LNCaP clone FGC (cell line): ENCODE measurements at places on chromosomes 2 and 18.

- DNase-seq, result no peak
These were observed 446.0 kb downstream of the XIRP2 start for GRCh38 chr2:167334146-167334742.

DNA sequence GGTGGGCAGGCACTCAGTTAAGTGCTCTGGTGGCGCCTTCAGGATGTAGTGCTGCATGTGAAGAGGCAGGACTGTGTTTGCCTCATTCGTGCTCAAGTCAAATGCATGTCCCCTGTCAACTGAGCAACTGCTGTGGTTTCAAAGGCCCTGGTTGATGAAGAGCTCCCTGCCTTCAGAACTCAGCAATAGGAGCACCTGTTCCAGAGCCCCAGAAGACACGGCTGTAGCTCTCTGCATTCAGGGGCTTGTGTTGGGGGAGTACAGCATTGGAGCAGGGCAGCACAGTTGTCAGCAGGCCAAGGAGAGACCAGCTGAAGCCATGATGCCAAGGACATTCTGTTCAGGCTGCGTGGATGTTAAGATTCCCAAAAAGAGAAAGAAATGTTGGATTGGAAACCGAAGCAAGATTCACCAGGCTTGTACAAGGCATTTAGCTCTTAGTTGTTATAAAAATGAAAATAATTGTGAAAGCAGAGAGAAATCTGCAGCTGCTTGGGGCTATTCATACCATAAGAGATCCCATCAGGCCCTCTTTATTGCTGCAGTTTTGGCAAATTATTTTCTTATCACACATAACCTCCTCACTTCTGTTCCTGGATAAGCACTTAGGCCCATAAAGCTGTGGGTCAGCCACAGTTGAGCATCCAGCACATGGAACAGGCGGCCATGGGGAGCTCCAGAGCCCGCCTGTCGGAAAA, 252.4 kb upstream of the ZNF521 start:
- no peak for DNase-seq

GRCh38 chr2:9565436-9566153, 10.0 kb upstream of the ADAM17 start:
- DNase-seq, result no peak

DNA sequence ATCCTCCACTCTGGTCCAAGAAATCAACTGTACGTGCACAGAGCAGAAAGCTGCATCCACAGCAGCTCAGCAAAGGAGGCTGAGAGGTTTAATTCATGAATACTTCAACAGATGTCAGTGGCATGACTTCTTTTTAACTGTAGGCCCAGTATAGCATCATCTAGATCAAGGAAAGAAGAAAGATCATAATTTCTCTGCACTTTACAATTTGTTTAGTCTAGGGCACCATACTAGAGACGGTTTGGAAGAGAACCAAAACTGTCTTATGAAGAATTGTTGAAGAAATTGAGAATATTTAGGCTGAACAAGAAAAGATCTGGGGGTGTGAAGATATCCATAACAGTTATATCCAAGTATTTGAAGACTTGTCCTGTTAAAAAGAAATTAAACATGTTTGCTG, 30.5 kb upstream of the MAP3K20 start:
- DNase-seq, result no peak

DNA sequence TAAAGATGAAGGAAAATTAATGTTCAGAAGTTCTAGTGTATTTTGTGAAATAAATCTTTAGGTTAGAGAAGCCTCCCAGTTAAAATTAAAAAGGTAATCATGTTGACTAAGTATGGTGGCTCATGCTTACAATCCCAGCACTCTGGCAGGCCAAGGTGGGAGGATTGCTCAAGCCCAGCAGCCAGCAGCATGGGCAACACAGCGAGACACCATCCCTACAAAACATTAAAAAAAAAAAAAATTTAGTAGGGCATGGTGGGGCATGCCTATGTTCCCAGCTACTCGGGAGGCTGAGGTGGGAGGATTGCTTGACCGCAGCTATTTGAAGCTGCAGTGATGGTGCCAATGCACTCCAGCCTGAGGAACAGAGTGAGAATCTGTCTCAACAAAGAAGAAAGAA, 17.9 kb downstream of the XPO1 start:
- no peak for DNase-seq
